ENCODE measurements at places on chromosomes 11 and 22.

DNA sequence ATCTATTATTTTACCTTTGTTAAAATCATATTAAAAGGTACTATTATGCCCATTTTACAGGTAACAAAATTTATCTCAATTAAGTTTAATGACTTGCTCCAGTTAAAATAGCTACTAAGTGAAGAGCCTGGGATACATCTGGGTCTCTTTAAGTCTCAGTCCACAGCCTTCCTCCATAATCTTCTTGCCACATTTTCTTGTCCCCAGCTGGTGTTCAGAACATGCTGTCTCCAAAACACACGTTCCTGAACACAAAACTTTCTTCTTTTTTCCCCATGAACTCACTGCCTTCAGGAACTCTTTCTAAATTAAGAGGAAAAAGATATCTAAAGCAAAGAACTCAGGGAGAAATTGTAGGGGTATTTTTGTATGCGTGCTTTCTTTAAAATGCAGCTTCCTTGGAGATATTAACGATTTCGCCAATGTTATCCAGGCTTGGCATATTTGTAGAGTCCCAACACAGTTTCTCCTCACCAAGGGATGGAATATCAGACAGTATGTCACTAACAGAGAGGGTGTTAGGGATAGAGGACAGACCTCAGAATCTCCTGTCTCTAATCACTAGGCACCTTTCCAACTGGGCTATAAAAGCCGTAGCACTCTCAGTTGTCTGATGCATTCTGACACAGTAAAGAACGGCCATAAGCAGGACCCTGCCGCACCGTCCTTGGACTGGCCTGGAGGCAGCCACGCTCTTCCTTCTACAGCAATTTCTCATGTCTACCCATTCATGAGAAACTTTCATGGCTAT, 232.8 kb upstream of the BLID start:
- DNase-seq: no peak

DNA sequence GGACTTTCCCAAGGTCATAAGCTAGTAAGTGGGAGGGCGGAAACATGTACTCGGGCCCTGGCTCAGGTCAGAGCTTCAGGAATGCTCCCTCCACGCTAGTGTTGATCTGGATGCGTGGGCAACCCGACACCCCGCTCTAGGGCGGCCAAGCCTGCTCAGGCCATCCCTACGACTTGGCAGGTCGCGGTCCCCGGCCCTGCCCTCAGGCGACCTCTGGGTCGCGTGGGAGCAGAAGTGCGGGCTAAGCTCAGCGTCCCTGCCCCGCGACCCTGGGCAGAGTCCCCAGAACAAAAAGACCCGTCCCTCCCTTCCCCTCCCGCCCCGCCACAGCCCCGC, 781 bp upstream of the TEF start:
- DNase-seq: no peak

GRCh38 chr22:24592058-24592850, 619 bp downstream of the LRRC75B start:
- DNase-seq: no peak

GRCh38 chr11:58625086-58625485, 2.6 kb downstream of the CNTF start:
- DNase-seq: no peak

- DNase-seq: no peak
Observed at GRCh38 chr11:134758342-134758931, 346.4 kb upstream of the B3GAT1 start.

GRCh38 chr11:109970516-109971183, 122.5 kb upstream of the ZC3H12C start:
- DNase-seq: no peak

- no peak for DNase-seq
Observed at GRCh38 chr22:27685515-27685914, 116.0 kb downstream of the MN1 start.

DNA sequence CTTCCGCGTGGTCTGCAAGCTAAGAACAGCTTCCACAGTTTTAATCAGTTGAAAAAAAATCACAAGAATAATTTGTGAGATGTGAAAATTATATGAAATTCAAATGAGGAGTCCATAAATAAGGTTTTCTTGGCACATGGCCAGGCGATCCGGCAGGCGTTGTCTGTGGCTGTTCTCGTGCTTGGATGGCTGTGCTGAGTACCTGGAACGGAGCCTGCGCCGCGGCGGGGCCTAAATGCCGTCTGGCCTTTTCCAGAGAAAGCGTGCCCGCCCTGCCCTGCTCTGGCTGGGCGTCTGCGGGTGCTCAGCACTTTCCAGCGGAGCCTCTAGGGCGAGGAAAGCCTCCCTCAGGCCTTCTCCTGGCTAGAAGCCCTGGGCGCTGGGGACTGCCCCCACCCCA, 41.8 kb downstream of the OSBPL5 start:
- no peak for DNase-seq

- DNase-seq: no peak
Observed at GRCh38 chr11:79369055-79369454, 71.8 kb downstream of the TENM4 start.

GRCh38 chr22:19773470-19774040, 13.0 kb downstream of the TBX1 start:
- no peak for DNase-seq

GRCh38 chr11:43573233-43573632, 107.3 kb upstream of the HSD17B12 start:
- peak; percentile 43 for DNase-seq

DNA sequence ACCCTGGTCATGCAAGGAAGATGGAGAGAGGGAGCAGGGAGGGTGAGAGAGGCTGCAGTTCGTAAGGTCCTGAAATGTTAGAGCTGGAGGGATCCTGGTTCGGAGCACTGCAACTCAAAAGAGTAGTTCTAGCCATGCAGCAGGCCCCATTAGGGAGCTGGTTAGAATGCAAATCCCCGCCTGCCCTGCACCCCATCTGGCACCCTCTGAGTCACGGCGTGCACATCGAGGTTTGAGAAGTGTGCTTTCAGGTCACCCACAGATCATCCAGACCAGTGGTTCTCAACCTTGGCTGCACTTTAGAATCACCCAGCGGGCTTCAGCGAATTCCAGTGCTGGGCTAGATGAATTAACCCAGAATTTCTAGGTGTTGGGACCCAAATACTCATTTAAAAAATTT, 48.2 kb downstream of the ST3GAL4 start:
- DNase-seq: no peak

DNA sequence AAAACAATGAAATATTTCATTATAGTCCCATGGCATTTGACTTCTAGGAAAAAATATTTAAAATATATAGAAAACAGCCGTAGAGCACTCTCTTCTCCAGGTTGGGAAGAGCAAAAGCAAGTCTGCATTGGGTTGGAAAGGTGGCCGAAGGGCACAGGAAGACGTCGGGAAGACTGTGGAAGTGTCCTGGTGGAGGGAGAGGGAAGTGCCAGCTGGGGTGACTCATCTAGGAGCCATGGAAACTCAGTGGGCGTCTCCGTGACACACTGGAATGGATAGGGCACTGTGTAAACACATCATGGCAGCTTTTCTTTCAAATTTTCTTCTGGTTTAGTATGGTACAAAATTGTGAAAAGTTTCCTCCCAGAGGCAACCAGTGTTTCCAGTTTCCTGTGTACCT, 12.7 kb downstream of the GTPBP1 start:
- DNase-seq: no peak

GRCh38 chr22:47381240-47381639, 618.8 kb downstream of the TBC1D22A start:
- no peak for DNase-seq

DNA sequence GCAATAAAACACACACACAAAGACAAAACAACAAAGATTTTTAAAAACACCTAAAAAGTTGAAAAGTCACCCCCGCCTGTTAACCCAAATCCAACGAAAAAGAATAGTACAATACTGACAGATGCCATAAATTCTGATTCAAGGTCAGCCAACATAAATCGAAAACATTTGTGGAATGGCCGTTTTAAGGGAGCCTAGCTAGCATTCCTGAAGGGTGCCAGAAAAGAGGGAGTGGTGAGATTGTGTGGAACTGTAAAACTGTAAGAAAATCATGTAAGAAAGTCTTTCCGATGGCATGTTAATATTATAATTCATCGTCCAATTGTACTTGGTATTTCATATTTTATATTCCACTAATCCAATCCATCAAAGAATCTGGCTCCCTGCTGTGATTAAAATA, 75.1 kb downstream of the RAB38 start:
- DNase-seq: no peak

DNA sequence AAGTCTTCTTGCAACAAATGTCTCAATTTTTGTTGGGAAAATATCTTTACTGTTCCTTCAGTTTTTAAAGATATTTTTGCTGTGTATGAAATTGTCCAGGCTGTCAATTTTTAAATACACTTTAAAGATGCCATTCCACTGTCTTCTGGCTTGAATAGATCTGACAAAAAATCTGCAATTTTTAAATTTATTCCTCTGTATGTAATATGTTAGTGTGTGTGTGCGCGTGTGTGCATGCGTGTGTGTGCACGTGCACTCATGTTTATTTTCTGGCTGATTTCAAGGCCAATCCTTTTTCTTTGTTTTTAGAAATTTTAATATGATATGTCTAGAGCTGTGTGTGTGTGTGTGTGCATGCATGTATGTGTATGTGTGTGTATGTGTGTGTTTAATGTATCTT, 263.2 kb upstream of the SESN3 start:
- no peak for DNase-seq

GRCh38 chr22:22881116-22882000, 6.3 kb upstream of the IGLL5 start:
- DNase-seq: no peak

- no peak for DNase-seq
Observed at GRCh38 chr11:72969894-72970335, 155.7 kb downstream of the ATG16L2 start.

- no peak for DNase-seq
Observed at GRCh38 chr11:19574916-19575315, 137.7 kb upstream of the NAV2 start.

DNA sequence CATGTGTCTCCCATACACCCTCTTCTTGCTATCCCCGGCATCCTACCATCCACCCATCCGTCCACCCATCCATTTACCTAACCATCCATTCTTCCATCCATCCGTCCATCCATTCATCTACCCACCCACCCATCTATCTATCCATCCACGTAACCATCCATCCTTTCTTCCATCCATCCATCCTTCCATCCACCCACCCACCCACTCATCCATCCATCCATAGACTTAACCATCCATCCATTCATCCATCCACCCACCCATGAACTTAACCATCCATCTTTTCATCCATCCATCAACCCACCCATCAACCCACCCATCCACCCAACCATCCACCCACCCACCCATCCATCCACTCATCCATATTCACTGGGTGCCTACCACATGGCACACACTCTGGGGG, 10.6 kb upstream of the CDC42EP2 start:
- no peak for DNase-seq

GRCh38 chr11:21110415-21110814, 441.0 kb downstream of the NELL1 start:
- DNase-seq: no peak

DNA sequence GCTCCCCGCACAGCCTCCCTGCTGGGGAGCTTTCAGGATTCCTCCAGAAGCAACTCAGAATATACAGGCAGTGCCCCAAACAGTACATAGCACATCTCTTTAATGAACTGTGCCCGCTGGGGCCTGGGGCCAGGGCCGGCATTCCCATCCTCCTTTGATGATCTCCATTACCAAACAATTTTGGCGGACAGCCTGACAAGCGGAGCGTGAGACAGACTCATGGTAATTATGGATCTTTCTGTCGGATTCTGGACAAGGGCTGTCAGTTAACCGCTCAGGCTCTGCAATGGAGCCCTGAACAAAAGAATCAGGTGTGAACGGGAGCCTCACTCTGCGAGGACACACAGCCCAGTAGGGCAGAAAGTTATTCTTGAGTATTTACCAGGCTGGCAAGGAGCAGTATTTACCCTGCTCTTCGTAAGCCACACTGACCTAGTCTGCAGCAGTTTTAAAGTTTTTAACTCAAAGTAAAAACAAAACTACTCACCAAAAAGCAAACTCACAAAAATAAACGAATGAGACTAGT, 174.0 kb downstream of the TBC1D22A start:
- no peak for DNase-seq

- no peak for DNase-seq
Observed at GRCh38 chr11:45341372-45341771, 55.2 kb upstream of the SYT13 start.

DNA sequence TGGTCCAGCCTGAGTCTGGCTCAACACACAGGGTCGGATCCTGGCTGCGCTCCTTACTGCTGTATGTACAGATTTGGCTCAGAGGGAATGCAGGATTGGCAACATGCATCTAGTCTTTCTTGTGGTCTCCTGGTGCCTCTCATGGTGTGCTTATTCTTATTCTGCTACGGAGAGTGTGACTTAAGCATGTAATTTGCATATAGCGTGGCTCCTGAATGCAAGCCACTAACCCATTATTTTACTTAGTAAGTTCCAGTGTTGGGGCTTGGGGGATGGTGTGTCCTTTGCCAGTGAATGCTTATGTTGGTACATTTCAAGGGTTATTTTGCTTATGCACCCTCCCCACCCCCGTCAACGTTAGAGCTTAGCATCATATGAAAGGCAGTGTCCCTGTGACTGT, 51.2 kb downstream of the PTPRJ start:
- DNase-seq: no peak

DNA sequence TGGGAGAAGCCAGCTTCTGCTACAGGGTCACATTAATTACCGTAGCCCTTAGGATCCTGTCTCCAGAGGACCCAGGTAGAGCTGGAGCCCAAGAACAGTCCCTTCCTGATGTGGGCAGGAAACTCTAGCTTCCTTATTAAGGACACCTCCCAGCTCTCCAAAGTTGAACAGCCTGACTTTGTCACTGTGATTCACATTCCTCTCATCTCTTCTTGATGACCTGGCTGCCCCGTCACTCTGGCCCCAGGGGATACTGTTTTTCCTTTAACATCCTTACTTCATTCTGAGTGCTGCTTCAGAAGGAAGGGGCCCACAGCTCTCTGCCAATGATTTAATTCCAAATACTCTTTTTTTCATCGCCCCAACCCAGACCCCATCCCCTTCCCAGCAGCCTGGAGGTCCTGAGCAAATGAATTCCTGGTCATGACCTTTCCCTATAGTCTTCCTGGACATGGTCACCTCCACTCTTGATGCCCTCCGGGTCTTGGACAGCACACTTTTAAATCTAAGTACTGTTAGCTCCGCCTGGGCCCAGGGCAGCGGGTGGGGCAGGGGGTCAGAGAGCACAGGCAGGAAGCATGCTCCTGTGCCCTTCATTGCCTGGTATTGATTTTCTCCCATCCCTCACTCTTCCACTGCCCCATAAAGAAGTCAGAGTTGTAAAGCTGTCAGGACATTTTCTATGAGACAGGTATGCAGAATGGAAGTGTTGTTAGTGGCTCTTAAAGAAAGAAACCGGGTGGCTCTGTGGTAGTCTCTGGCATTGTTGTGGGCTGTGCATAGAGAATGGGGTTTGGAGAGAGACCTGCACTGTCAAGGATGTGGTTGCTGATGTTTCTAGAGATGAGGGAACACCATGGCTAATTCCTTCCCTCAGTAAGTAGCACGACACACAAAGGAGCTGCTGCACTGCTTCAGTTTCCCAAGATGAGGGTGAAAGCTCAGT, 22.3 kb upstream of the SPON1 start:
- DNase-seq: no peak

DNA sequence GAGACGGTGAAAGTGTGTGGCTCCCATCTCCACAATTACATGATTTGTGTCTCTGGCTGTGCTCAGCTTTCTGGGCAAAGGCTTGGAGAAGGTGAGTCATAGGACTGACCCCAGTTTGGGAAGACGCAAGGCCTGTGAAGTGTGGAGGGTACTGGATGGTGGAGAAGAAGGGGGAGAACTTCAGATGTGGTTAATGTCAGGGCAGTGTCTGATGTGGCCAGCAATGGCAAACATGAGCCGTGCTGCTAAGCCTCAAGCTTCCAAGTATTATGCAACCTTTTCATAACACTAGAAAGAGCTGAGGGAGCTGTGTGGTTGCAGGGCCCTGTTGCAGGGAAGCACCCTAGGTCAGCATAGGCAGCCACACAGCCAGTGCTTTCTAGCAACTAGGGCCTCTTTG, 110.9 kb downstream of the NTM start:
- no peak for DNase-seq

- no peak for DNase-seq
Observed at GRCh38 chr11:15849257-15849656, 507.1 kb downstream of the SOX6 start.
